SHP77 treated with DMSO at 0.1 percent for 48 hours (cell line): ENCODE measurements at places on chromosomes 1 and 21.
A peak's percentile ranks its signal among the peaks of the same experiment; 100 is the strongest.

GRCh38 chr1:2137257-2138121, 57.1 kb downstream of the FAAP20 start:
- DNase-seq, result no peak

DNA sequence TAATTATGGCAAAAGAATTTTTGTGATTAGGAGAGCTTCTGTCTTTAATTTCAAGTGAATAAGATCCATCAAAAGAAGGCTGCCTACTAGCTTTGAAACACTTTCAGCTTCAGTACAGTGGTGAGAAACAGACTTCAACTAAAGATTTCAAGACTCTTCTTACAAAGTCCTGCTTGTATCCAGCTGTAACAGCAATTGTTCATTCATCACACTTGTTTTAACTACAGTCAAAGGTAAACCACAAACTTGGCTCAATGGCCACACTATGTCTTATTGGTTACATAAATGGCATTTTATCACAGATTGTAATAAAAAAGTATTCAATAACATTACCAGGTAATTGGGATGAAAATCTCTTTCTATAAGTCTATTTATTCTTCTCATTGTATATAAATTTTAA, 59.2 kb downstream of the WARS2 start:
- DNase-seq, result no peak

DNA sequence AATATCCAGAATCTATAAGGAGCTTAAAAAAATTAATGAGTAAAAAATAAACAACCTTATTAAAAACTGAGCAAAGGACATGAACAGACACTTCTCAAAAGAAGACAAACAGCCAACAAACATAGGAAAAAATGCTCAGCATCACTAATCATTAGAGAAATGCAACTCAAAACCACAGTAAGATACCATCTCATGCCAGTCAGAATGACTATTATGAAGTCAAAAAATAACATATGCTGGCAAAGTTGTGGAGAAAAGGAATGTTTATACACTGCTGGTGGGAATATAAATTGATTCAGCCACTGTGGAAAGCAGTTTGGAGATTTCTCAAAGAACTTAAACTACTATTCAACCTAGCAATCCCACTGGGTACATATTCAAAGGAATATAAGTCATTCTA, 25.3 kb downstream of the PIGK start:
- no peak for DNase-seq

DNA sequence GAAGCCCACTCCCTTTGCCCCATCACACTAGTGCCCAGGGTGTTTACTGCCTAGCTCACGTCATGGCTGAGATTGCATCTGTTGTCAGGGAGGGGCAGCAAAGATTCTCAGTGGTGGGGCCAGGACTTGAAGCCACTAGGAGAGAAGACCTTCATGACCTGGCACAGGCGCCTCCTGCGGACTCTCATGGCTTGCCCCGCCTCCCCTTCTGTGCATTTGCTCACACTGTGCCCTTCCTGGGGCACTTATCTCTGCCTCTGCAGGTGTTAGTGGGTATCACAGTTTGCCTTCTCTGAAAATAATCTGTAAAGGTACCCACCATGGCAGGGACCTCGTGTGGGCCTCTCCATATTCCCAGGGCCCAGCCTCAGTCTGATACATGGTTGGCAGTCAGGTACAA, 20.1 kb downstream of the PTPRU start:
- DNase-seq, result no peak

DNA sequence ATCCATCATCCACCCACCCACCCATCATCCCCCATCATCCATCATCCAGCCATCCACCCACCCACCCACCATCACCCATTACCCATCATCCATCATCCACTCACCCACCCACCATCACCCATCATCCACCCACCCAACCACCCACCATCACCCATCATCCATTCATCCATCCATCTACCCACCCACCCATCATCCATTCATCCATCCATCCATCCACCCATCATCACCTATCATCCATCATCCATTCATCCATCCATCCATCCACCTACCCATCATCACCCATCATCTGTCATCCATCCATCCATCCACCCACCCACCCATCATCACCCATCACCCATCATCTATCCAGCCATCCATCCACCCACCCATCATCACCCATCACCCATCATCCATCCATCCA, 81.5 kb downstream of the ADARB1 start:
- DNase-seq, result no peak

GRCh38 chr1:87958201-87958600, 629.5 kb downstream of the LMO4 start:
- no peak for DNase-seq

DNA sequence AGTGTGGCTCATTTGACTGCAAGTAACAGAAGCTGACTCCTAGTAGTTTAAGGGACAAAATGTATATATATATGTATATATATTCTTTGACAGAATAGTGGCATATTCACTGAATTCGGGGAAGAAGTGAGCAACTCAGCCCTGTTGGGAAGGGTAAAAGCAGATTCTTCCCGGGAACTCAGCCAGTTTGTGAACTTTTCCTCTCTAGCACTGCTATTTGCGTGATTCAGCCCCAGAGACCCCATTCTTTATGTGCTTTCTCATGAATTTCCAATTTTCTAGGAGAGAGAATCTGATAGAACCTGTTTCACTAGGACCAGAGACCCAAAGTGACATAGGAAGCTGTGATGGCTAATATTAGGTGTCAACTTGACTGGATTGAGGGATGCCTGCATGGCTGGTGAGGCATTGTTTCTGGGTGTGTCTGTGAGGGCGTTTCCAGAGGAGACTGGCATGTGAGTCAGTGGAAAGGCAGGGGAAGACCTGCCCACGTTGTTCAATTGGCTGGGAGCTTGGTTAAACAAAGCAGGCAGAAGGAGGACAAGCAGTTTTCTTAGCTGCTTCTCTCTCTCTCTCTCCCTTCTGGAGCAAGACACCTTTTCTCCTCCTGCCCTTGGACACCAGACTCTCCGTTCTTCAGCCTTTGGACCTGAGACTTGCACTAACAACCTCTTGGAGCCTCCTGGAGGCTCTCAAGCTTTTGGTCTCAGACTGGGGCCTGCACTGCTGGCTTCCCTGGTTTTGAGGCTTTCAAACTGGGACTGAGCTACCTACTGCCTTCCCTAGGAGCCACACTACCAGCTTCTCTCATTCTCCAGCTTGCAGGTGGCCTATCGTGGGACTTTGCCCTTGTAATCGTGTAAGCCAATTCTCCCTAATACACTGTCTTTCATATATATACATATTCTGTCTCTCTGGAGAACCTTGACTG, 93.4 kb upstream of the KCNK1 start:
- no peak for DNase-seq

- no peak for DNase-seq
Measured at GRCh38 chr1:80629304-80629837, 1171.4 kb upstream of the ADGRL2 start.

DNA sequence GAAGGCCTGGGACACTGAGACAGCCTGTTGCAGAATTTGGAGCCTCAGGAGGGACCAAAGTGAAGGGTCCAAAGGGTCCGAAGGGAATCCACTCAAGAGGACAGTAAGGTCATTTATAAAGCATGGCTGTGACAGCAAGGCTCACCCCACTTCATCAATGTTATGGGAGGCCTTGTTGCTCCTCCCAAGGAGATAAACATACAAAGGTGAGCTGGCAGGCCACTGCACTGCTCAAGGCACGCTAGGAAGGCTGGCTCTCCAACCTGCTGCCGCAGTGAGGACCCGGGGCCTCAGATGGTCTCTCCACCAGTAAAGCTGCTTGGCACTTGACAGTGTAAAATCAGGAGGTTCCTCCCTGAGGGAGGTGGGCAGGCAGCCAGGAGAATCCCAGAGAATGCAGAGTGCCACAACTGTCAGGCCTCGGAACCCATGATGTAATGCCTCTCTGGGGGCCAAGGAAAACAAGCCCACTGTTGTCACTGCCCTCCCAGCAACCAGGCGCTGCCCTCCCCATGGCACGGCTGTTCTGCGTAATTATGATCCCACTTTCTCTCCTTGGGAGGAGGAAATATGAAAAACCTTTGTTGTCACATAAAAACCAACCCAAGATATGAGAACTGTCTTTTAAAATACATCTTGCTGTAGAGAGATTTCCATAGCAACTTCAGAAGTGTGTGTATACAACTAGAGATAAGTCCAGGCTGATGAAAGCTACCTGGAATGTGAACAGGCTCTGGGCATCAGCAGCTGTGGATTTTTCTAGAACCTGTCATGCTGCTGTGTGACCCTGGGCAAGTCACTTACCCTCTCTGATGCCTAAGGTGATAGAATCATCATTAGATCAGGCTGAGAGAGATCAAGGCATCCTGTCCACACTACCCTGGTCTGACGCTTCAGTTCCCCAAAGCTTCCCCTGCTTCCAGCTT, 102.5 kb downstream of the KCNN3 start:
- peak; percentile 49 for DNase-seq

DNA sequence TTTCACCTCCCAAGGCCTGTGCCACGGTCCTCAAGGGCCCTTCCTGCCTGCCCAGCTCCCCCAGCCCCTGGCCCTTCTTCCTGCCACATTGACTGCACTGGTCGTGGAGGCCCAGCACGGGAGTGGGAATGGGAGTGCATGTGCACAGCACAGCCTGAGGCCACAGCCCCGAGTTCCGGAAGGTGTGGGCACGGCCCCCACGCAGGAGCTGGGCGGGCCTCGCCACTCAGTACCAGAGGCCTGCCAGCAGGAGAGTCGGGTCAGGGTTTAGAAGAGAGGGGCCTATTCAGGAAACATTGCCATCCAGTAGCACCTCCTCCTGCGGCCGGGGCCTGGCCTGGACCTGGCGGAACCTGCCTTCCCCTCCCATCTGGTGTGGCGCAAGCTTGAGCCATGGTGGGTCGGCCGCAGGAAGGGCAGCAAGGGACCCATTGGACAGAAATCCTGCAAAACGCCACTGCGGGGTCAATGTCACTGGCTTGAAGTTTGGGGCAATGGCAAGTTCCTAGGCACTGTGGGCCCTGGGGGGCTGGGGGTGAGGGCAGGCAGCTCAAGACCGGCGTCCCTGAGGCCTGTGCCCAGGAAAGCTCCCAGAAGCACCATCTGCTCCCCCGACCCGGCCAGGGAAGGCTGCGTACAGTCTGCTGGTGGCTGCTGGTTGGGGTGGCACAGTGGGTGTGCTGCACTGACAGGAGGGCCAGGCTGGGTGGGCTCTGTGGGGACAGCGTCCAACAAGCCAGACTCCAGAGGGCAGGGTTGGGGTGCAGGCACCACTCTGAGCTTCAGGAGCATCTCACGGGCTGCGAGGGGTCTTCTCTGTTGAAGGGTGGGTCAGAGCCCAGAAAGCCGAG, 1.8 kb upstream of the TMEM52 start:
- DNase-seq, result no peak
